Activated naive CD8-positive, alpha-beta T cell treated with anti-CD3 and anti-CD28 coated beads, Interleukin-2, amount 10 ng/mL, durations not matched to agents 7 days and 5 days (primary cell): ENCODE measurements at places on chromosomes 2 and 18. TPM values are rescaled to one million over a fixed set of nuclear protein-coding genes. Genes with fewer than 3 reads are reported as not detected.
A peak's percentile ranks its signal among the peaks of the same experiment; 100 is the strongest.

DNA sequence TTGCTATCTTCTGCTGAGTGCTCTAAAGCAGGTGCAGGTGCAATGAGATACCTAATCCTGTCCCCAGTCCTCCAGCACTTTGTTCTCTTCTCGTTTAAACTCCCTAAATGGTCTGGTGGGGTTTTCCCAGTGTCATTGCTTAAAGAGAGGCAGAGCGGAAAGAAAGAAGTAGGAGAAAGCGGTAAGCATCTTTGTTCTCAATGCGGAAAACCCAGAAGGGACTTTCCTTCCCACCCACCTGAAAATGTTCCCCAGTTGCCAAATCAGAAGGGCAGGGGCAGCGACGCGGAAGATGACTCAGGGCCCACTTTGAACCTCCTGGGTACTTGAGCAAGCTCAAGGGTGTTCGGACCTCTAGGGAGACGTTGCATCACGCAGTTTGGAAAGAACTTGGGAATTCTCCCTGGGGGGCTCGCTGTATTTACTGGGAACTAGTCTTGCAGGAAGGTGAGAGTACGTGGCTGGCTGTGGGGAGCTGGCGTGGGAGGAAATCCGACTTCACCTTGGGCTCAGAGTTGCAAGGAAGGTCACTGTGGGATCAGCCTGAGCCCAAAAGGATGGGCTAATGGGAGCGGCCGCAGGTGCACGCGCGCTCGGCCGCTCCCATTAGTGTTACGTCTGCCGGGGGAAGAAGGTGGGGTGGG, 589 bp upstream of the SGPP2 start:
- no peak for DNase-seq

DNA sequence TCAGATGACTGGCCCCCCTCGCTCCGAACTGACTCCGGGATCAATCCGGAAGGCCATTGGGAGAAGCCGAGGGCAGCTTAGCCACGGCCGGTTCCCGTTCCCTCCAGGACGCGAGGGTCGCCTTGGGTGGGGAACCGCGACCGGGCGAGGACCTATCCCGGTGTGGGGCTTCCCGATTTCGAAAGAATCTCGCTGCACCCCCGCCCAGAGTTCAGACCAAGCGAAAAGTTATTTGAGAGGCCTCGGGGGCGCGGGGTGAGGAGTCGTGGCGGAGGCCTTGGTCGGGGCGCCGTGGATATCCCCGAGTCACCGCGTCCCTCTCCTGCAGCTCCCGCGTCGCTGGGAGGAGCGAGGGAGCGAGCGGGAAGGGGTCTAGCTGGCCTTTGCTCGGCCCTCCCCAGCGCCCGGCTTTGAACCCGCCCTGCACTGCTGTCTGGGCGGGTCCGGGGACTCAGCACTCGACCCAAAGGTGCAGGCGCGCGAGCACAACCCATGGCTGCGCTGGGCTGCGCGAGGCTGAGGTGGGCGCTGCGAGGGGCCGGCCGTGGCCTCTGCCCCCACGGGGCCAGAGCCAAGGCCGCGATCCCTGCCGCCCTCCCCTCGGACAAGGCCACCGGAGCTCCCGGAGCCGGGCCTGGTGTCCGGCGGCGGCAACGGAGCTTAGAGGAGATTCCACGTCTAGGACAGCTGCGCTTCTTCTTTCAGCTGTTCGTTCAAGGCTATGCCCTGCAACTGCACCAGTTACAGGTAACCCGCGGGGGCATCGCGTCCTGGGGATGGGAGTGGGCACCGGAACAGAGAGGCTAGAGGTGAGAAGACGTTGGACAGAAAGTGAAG, at the start of gene CYP27A1:
CYP27A1 (plus strand) TSS at position 457 of the 837 bp plus-strand sequence; CDS start at position 493, 36 bp downstream.
- DNase-seq: peak; percentile 34

Gene SERPINB7
- not detected for total RNA-seq

Gene ST6GAL2
- total RNA-seq: not detected
